ENCODE measurements at places on chromosomes 4 and X.

- DNase-seq: no peak
Observed at GRCh38 chr4:168887809-168888208, 122.2 kb downstream of the CBR4 start.

GRCh38 chr4:80184825-80185756 is 12.2 kb upstream of the PRDM8 start:
- no peak for DNase-seq

GRCh38 chr4:102445213-102445612 is 55.9 kb upstream of the NFKB1 start:
- no peak for DNase-seq

DNA sequence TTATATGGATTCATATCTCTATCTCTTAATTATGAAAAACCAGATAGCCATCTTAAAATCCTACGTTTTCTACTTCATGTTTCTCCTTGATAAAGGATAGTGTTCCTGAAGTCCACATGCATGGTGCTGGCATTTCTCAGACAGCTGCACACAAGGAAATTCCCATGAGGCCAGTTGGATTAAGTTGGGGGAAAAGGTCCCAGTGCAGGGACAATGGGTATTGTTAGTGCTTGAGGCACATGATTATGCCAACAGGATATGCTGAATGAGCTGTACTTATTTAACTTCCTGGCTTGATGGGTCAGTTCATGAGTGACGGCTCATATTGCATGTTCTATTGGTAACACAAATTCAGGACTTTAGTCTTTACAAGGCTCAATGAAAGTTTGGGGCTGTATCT is 913.9 kb upstream of the NDST4 start:
- no peak for DNase-seq

GRCh38 chrX:78708262-78708661 is 39.3 kb upstream of the LPAR4 start:
- DNase-seq: peak; percentile 9

- no peak for DNase-seq
Observed at GRCh38 chr4:6747294-6748051, 31.5 kb downstream of the BLOC1S4 start.

- no peak for DNase-seq
Observed at GRCh38 chr4:89119166-89119565, 7.8 kb downstream of the TIGD2 start.
